H7 (cell line): ENCODE measurements at places on chromosomes 1 and 21. TPM values are rescaled to one million over a fixed set of nuclear protein-coding genes. Genes with fewer than 3 reads are reported as not detected.

GRCh38 chr21:15221799-15222386, 157.1 kb upstream of the NRIP1 start:
- peak; percentile 68 for DNase-seq

- peak; percentile 72 for DNase-seq
Observed at GRCh38 chr1:67535474-67535873, 105.3 kb upstream of the SERBP1 start.

- DNase-seq: no peak
Observed at GRCh38 chr1:226523646-226524406, 24.7 kb upstream of the STUM start.

DNA sequence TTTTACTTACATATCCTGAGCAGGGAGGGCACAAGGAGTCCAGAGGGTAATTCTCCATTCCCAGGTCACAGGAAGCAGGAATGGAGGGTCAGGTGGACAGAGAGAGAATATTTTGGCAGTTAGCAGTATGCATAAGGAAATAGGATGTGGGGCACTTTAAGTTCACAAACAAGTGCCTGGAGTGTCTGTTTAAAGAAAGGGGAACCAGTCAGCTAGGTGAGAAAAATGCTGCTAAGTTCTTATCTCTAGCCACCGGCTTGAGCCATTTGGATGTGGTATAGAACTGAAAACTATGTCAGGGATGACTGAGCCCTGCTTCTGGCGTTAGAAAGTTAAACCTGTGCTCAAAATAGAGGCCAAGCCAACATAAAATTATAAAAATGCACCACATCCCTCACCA, 739.7 kb upstream of the NCAM2 start:
- DNase-seq: no peak

DNA sequence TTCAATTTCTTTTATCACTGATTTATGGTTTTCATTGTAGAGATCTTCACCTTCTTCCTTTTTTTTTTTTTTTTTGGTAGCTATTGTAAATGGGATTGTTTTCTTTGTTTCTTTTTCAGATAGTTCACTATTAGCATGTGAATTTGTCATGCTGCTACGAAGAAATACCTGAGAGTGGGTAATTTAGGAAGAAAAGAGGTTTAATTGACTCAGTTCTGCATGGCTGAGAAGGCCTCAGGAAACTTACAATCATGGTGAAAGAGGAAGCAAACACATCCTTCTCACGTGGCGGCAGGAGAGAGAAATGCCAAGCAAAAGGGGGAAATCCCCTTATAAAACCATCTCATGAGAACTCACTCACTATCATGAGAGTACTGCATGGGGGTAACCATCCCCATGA, 66.4 kb downstream of the DAB1 start:
- DNase-seq: no peak

- DNase-seq: peak; percentile 73
Observed at GRCh38 chr21:41897700-41898099, 18.6 kb upstream of the PRDM15 start.

DNA sequence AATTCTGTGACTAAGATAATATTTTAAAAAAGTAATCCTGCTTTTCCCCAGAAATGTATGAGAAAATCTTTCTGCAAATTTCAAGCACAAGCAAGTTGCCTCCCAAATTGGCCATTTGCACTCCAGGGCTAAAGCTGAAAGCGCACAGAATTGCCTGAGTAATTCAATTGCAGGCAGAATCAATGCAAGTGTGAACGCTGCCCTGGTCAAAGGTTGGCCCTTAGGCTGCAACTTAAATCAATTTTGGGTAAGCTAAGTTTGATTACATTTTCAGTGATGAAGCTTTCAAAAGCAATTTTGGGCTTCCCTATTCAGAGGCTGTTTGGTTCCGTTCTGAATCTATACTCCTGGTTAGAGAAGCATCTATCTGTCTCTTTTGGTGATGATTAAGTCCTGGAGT, 501.8 kb upstream of the ZRANB2 start:
- DNase-seq: no peak

- DNase-seq: no peak
Observed at GRCh38 chr21:33296156-33296555, 28.6 kb upstream of the IFNAR1 start.

The KRTAP11-1 gene
- total RNA-seq: not detected in 2 replicates

The LGR6 gene
- 0.24 and 0.41 TPM in 2 replicates for total RNA-seq

The TSHB gene
- total RNA-seq: not detected in 2 replicates

The PLA2G2D gene
- not detected in 2 replicates for total RNA-seq

The SLC25A34 gene
- total RNA-seq: 0.70 and 1.7 TPM in 2 replicates

The LHX8 gene
- not detected in 2 replicates for total RNA-seq

The MIER1 gene
- total RNA-seq: 31.7 and 44.8 TPM in 2 replicates

The ARHGAP29 gene
- 5.4 and 5.6 TPM in 2 replicates for total RNA-seq
